ENCODE measurements at places on chromosomes 5 and 9.

GRCh38 chr5:114097570-114097969 lies 264.3 kb upstream of the KCNN2 start:
- DNase-seq, result peak; percentile 1

GRCh38 chr5:145588113-145588512 lies 247.0 kb downstream of the PRELID2 start:
- DNase-seq, result peak; percentile 30

GRCh38 chr9:75531588-75531987 lies 358.9 kb upstream of the PCSK5 start:
- no peak for DNase-seq

- peak; percentile 16 for DNase-seq
Observed at GRCh38 chr5:94288937-94289336, 329.5 kb downstream of the KIAA0825 start.

- no peak for DNase-seq
Observed at GRCh38 chr5:72034770-72035169, 72.5 kb upstream of the MAP1B start.

DNA sequence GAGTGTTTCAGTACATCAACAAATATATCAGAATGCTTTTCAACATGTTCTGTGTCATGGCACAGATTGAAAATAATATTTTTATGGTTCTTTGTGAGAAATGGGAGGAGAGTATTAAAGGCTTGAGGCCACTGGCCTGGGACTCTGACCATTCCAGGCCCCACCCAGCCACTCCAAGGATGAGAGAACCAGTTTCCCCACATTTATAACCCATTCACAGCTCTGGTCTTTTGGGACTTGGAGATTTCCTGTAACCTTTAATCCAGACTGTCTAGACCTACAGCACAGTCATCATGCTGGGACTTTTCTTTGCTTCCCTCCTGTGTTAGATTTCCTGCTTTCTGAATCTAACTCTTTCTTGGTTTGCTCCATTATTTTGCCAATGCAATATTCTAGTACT lies 389.6 kb downstream of the KIAA0825 start:
- DNase-seq, result no peak

DNA sequence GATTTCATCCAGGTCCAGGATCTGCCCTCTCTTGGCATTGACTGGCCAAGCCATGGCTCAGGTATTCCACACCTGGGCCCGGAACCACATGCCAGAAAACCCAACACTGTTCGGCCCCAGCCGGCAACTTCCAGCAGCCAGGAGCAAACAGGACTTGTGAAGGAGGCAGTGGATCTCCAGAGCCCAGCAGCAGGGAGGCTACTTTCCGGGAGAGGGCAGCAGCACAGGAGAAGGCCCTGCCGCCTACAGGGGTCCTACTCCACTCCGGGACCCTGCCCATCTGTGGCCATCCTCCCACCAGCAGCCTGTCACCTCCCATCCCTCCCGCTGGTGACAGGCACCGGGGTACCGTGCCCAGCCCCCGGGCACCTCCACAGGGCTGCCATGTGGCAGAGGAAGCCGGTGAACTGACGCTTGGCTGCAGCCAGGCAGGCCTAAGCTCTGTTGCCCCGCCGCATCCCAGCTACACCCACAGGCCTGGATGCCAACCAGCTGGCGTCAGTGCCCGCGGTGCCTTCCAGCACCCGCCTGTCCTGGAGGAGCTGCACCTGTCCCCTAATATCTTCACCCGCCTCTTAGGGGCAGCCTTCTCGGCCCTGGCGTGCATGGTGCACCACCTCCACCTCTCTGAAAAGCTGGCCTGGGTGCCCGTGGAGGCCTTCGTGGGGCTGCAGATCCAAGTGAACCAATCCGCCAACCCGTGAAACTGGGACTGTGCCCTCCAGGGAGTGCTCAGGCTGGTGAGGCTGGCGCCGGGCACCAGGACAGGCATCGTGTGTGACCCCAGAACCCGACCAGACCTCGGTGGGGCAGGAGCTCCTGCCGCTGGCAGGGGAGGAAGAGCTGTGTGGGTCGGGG lies 18.9 kb upstream of the SLC30A5 start:
- no peak for DNase-seq
